ENCODE measurements at places on chromosomes 12 and 14.

DNA sequence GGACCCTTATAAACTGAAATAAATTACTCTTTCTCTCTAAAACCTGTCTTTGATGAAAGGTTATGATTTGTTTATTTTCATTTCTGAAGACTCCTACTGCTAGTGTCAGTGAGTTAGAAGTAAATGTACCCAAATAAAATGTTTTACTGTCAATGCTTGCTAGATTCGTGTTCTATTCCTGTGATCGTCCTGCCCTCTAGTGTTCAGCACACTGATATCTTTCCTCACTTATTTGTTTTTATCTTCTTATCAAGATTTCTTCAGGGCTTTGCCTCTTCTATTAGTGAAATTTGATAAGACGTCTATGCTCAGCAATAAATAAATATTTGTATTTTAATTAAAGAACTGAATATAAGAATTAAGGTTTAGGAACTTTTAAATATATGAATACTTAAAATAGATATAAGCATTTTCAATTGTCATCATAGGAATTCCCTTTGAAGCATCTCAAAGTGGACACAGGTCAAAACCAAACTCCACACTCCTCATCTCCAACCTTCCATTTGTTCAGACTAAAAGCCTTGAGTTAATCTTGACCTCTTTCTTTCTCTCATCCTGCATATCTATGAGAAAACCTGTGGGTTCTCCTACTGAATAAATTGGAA lies 75.8 kb downstream of the C12orf50 start:
- no peak for DNase-seq

- no peak for DNase-seq
Observed at GRCh38 chr12:68224613-68225285, 861 bp downstream of the IL26 start.

DNA sequence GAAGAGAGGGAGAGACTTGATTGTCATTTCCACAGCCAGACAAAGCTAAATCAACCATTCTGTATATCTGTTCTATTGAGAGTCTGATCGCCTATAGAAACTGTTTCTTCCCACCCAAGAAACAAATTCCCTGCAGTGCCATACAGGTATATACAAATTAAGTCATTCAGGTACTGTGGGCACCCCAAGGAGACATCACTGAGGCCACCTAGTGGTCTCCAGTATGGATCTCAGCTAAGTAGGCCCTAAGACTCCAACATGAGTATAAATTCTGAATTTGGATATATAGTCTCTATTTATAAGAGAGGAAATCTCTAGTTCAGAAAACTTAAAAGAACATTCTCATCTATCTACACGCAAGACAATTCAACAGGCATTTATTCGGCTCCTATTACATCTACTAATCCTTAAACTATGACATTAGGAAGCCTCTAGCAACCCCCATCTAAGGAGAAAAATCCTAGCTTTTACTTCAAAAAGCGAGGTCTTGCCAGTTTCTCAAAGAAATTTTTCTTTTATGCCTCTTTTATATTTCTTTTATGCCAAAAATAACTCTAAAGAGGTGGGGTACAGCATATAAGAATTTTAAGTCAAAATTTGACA lies 62.6 kb downstream of the DCAF5 start:
- no peak for DNase-seq

GRCh38 chr14:93648440-93649168 lies 139.7 kb downstream of the PRIMA1 start:
- no peak for DNase-seq

DNA sequence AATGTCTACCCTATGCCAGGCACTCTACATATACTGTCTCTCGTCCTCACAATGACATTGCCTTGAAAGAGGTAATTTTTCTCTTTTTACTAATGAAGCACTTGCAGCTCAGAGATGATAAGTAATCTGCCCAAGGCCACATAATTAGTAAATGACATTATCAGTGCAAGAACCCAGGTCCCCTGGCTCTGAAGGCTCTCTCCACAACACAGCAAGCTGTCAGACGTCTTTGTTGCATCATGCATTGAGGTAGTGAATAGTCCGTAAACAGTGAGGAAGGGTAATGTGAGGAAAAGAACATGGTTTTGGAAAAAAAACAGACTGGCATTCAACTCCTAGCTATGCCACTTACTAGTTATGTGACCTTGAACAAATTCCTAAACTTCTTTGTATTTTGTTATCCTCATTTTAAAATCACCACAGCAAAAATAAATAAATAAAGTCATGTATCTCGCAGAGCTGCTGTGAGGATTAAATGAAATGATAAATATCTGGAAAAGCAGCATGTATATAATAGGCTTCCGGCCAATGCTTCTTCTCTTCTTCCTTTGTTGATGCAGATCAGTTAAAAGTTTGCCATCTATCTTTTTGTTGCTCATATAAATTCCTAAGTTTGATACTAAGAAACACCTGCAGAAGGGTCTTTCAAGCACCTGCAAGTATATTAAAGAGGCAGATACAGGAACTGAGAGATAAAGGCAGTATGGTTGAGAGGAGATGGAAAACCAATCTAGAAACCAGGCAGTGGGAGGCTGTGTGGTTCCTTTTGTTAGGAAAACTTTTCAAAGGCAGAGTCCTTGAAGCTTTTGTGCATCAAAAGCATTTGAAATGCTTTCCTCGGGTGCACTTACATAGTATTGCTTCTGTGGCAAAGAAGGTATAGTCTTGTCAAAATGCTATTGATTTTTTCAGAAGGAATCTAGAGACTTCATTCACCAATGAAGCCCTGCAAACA lies 82.8 kb downstream of the BTG1 start:
- DNase-seq, result no peak

Measured in GM19239 (cell line).